Cardiac atrium fibroblast (primary cell): ENCODE measurements at places on chromosomes 4 and X. TPM values are rescaled to one million over a fixed set of nuclear protein-coding genes. Genes with fewer than 3 reads are reported as not detected.

The CLTRN gene
- not detected in 2 replicates for total RNA-seq

The CLDN2 gene
- not detected in 2 replicates for total RNA-seq

The PPBP gene
- total RNA-seq, result not detected in 2 replicates

The MAGEE1 gene
- total RNA-seq, result 0.65 and 1.1 TPM in 2 replicates

The NXF2 gene
- total RNA-seq, result not detected in 2 replicates

The IBSP gene
- not detected in 2 replicates for total RNA-seq

The LPAR4 gene
- not detected in 2 replicates for total RNA-seq
